M059J (cell line): ENCODE measurements at places on chromosomes 2 and 18. TPM values are rescaled to one million over a fixed set of nuclear protein-coding genes. Genes with fewer than 3 reads are reported as not detected.

DNA sequence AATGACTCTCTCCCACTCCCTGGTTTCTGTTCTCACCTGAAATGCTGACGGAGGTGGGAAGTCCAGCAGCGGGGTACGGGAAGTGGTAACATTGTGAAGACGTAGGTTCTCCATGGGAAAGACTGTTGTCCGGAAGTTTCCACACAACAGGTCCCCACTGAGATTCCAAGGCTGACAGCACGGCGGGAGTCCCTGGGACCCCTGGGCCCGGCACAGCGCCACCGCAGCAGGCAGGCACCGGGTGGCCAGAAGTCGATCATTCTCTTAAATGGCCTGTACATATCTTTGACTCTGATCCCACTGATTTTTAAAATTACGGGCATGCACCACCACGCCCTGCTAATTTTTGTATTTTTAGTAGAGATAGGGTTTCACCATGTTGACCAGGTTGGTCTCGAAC lies 201.0 kb upstream of the SALL3 start:
- no peak for DNase-seq

GRCh38 chr2:97722227-97722626 lies 8.9 kb downstream of the ZAP70 start:
- no peak for DNase-seq

- DNase-seq, result no peak
These were observed 45.3 kb downstream of the EDAR start for GRCh38 chr2:108943751-108944150.

DNA sequence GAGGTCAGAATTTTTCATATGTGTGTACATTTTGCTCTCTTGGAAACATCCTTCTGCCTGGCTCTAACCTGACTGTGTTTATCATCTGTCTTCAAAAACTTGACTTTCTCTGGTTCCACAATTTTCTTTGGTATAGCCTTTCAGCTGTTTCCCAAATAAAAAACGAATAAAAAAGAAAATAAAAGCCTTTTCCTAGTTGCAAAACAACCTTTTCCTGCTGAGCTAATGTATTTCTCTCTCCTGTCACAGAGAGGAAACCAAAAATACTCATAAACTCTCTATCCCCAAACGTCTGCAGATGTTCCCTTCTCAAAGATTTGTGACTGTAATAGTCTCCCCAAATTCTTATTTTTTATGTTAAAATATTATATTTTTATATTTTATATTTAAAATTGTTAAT lies 505.3 kb upstream of the SLC39A10 start:
- no peak for DNase-seq

- DNase-seq, result no peak
These were observed 1073.9 kb upstream of the CDH2 start for GRCh38 chr18:29250843-29251242.

DNA sequence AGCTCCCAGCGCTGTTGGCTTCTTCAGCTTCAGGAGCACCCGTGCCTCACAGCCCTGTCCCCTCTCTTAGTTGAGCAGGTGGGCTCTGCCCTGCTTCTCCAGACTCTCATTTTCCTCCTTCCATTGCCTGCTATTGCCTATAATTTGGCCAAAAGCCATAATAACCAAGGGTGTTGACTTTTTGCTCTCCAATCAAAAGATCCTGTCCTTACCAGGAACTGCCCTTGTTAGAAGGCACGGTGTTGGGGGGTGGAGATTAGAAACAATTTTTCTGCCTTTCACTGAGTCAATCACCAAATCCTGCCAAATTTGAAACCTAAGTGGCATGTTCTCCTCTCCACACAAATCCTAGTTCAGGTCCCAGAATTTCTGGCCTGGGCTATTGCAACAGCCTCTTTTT lies 16.7 kb upstream of the PDIA6 start:
- no peak for DNase-seq

- peak; percentile 58 for DNase-seq
These were observed 664 bp downstream of the CAMKMT start for GRCh38 chr2:44362207-44363015.

GRCh38 chr2:41832218-41832617 lies 215.6 kb upstream of the PKDCC start:
- no peak for DNase-seq

DNA sequence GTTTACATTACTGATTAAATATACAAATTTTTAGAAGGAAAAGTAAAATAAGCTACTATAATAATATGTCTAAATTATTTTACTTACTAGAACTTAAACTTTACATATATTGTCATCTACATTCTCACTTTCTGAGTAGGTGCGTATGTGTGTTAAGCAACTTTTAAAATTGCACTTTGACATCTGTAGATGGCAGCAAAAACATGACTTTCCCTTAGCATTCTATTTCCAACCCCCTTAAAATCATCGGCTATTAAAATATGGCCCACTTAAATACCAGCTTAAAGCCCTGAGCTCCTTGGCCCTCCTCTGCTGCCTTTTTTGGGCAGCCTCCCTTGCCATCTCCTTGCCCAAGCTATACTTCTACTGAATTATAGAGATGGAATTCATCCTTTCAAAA lies 78.0 kb downstream of the UPP2 start:
- peak; percentile 3 for DNase-seq

DNA sequence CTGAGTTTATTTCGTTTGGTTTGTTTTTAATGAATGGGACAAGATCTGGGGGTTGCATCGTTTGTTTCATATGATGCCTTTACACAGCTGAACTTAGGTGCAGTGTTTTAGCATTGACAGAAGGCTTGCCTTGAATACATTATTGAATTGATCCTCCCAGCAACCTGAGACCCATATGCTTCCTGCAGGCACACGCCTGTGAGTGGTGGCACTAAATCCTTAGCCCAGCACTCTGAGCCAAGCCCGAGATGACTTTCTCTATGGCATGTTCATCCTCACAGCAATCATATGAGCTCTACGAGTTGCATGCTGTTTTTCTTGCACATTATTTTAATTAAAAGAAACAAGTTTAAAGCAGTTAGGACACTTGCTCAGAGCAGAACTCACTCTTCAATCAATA lies 47.8 kb upstream of the AGAP1 start:
- no peak for DNase-seq

DNA sequence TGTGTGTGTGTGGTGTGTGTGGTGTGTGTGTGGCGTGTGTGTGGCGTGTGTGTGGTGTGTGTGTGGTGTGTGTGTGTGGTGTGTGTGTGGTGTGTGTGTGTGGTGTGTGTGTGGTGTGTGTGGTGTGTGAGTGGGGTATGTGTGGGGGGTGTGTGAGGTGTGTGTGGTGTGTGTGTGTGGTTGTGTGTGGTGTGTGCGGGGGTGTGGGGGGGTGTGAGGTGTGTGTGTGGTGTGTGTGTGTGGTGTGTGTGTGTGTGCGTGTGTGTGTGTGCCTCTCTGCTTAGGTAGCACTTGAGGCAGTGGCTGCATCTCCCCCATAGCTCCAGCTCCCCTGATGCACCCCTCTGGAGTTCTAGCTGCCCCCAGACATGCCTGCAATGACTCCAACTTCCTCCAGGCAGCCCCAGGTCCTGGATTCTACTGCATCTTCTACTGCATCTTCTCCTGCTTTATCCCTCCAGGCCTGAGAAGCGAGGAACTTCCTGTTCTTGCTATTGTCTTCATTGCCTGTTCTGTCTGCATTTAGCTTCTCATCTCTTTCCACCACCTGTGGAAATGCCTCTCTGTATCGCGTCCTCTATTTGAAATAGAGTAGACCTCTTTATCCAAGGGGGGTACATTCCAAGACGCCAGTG lies 22.2 kb upstream of the MLPH start:
- peak; percentile 55 for DNase-seq

- peak; percentile 90 for DNase-seq
These were observed 38.4 kb downstream of the LYPD6B start for GRCh38 chr2:149076863-149077412.

GRCh38 chr18:65365245-65365980 lies 385.4 kb upstream of the CDH7 start:
- no peak for DNase-seq

GRCh38 chr2:238521870-238522269 lies 95.1 kb downstream of the ASB1 start:
- DNase-seq, result no peak

- DNase-seq, result no peak
These were observed 88.2 kb downstream of the HS1BP3 start for GRCh38 chr2:20562540-20563225.

DNA sequence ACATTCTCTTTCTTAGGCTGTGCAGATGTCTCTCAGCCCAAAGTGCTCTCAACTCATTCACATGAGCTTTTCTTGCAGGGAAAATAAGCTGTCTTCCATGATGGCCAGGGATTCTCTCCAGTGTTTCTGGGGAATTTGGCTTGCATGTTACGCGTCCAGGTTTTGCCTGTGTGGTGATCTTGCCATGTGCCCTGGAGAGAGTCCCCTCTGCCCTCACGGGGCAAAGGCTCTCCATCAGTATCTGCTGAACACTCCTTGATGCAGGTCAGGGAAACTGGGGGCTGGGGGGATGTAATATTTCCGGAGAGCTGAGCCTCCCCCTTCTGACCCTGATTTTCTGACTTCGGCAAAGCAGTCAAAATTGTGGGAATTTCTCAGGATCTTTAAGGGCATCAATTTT lies 87.6 kb downstream of the ACKR3 start:
- DNase-seq, result no peak

GRCh38 chr2:223928113-223929006 lies 16.8 kb downstream of the WDFY1 start:
- DNase-seq, result no peak

PLCL1 gene
- 0.02 TPM in 1 of 2 replicates, not detected in the other for total RNA-seq

PEX13 gene
- 47.8 and 59.4 TPM in 2 replicates for total RNA-seq

ALPP gene
- 0.59 and 1.5 TPM in 2 replicates for total RNA-seq

TRMT61B gene
- total RNA-seq, result 12.2 and 18.2 TPM in 2 replicates

TOGARAM2 gene
- not detected in 2 replicates for total RNA-seq

TXNDC2 gene
- total RNA-seq, result 0.44 and 1.6 TPM in 2 replicates

TUBA3E gene
- total RNA-seq, result not detected in 2 replicates

EN1 gene
- total RNA-seq, result 0.07 and 0.27 TPM in 2 replicates

CARF gene
- total RNA-seq, result 1.3 and 3.0 TPM in 2 replicates
